ENCODE measurements at places on chromosomes 12 and 14.
A peak's percentile ranks its signal among the peaks of the same experiment; 100 is the strongest.

DNA sequence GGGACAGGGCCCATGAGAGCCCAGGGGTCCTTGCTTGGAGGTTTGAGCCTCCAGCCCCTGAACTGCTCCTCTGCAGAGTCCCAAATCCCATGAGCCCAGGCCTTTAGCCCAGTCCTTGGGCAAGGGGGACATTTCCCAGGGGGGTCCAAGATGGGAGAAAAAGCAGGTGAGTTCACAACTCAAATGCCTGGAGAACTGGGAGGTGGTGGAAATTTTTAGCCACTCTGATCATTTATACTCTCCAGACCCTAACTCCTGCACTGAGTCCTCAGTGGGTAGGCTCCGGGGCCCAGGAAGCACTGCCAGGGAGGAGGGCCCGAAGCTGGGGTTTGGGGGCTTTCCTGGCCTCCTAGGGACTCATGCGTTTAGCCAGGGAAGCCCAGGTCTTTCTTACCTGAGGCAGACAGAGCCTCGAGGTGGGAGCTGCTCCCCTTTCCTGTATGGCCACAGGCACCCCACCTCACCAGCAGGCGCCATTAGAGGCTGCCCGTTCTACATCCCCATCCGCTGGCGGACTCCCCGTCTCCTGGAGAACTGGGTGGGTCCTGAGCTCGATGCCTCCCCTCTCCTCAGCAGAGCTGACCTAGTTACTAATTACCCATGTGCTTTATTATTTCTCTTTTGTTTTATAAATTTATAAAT is 998 bp downstream of the HNF1A start:
- DNase-seq: no peak

- no peak for DNase-seq
These were observed 393.7 kb downstream of the SOX5 start for GRCh38 chr12:23555825-23556207.

DNA sequence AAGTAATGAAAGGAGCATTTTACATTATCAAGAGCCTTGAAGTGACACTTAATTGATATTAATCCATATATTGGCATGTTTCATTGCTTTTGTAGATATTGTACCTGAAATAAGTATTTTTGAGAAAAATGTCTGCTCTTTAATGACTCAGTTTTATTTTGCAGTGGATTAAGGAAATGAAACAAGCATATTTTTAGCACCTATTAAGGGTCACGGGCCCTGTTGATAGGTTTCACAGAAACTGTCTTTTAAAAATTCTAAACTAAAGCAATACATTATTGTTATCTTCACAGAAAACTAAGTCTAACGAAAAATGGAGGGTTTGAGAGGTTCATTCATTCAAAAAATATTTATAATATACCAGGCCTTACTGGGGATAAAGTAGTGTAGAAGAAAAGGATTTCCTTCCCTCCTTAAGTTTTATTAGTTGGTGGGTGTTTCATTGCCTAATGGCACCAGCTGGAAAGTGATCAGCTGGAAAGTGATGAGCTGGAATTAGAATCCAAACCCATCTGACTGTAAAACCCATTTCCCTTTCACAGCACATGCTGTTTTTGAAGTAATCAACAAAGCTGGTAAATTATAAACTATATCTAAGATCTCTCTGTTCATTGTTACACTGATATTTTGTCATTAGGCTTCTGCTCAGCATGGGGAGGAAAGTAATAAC is 54.2 kb downstream of the PTPRQ start:
- DNase-seq: no peak

DNA sequence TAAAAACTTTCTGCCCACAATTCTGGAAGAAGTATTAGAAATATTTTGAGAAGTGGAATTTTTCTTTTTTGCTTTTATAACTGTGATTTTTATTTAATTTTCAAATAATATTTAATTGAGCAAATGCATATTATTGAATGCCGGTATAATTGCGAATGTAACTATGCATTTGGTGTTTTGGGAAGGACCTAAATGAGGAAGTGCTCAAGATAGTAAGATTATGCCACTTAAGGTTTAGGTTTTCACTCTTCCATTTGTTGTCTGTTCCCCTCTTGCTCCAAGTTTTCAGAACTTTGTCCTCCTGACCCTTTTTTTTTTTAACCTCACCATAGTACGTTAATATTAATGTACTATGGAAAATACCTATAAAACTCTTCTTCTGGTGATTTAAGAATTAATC is 85.8 kb downstream of the KIAA0586 start:
- no peak for DNase-seq

GRCh38 chr12:122884860-122885259 is 11.1 kb downstream of the VPS37B start:
- no peak for DNase-seq

DNA sequence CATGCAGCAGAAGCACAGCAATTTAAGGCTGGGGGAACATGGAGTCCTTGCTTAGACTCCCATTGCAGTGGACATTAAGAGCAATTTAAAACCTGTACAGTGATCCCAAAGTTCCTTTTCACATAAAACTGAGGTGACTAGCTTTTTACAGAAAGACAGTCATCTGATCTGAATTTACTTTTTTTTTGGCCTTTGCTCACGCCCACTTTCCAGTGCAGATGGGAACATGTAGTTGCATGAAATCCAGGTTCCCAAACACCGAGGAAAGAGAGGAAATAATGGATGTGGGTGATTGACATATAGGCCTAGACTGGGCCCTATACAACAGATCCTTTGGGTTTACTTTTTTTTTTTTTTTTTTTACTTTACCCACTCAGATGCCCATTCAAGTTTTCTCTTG is 126.4 kb upstream of the PTPRB start:
- no peak for DNase-seq

DNA sequence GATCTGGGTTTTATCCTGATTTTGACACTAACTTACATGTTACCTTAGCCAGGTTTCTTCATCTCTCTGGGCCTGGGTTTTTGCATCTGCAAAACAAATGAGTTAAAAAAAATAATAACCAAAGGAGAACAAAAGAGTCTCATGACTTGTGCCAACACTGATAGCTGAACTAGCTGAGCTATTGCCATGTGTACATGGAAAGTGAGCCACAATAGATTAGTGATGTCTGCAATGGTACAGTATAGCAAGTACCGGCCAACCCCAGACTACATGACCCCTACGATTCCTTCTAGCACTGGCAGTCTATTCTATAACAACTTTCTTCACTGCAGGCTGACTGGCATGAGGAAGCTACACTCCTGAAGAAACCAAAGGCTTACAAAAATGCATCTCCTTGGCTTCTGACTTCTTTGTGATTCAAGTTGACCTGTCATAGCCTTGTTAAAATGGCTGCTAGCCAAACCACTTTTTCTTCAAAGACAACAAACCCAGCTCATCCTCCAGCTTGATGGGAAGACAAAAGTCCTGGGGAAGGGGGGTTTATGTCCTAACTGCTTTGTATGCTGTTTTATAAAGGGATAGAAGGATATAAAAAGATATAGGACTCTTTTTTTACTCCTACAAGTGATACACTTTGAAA is 123.7 kb downstream of the DAD1 start:
- peak; percentile 10 for DNase-seq

GRCh38 chr12:31702047-31702446 is 26.8 kb downstream of the AMN1 start:
- no peak for DNase-seq

DNA sequence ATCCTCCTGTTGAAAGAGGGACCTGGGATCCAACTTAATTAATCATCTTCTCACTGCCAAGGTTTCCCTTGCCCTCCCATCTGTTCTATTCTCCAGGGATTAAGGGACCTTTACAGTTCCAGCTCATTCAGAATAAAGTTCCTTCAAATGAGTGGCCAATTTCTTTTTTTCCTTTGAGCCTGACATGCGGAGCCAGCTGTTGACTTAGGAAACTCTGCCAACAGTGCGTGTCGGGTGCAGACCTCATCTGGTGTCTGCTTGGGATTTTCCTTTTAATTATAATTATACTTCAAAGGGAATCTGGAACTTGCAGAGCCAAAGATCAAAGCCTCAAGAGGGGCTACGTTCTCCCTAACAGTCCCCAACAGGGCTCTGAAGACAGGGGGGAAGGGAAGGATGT is 64.8 kb downstream of the CCDC60 start:
- DNase-seq: no peak

GRCh38 chr14:103189481-103190470 is 66.5 kb downstream of the TNFAIP2 start:
- DNase-seq: no peak

DNA sequence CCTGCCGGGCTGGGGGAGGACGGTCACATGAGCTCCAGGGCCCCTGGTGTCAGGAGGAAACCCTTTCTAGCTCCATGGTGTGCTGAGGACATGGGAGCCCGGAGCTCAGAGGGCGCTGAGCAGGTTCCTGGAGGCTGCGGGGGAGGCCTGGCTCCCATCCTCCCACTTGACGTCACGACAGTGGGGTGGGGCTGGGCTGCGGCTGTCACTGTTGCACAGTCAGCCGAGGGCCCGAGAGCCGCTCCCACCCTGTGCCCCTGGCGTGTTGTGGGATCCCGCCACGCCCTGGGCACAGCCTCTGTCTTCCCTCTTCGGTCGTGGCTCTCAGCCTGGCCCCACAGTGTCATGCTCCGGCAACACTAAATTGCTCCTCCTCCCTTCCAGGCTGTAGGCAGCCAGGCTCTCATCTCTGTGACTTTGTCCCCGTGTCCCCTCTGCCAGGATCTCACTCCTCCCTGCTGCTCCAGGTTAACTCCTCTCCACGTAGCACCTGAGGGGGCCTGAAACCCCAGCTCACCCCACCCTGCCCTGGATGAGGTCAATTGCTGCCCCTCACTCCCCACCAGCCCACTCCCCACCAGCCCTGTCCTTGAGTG is 33.0 kb downstream of the BEGAIN start:
- no peak for DNase-seq
